ENCODE measurements at places on chromosomes 7 and 10.

GRCh38 chr10:31075434-31075833 lies 43.8 kb upstream of the ZNF438 start:
- no peak for DNase-seq

DNA sequence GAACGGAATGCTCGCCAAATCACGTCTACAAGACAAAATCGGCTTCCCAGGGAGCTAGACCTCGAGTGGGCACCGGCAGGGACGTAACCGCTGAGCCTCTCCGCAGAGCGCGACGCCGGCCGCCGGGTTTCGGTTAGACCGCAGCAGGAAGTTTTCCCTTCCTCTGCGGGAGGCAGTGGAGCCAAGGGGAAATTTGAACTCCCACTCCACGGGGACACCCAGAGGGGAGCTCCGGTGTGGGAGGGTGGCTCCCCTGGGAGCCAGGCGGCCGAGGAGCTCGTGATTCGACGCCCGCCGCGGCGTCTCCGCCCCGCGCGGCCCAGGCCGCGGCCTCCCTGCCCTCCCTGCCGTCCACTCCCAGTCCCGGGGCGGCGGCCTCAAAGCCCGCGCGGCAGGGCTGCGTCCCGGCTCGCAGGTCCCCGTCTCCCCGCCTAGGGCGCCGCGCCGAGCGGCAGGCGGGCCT lies 426 bp downstream of the SYPL1 start:
- DNase-seq, result peak; percentile 60

GRCh38 chr7:155746188-155746587 lies 66.1 kb downstream of the SHH start:
- no peak for DNase-seq

DNA sequence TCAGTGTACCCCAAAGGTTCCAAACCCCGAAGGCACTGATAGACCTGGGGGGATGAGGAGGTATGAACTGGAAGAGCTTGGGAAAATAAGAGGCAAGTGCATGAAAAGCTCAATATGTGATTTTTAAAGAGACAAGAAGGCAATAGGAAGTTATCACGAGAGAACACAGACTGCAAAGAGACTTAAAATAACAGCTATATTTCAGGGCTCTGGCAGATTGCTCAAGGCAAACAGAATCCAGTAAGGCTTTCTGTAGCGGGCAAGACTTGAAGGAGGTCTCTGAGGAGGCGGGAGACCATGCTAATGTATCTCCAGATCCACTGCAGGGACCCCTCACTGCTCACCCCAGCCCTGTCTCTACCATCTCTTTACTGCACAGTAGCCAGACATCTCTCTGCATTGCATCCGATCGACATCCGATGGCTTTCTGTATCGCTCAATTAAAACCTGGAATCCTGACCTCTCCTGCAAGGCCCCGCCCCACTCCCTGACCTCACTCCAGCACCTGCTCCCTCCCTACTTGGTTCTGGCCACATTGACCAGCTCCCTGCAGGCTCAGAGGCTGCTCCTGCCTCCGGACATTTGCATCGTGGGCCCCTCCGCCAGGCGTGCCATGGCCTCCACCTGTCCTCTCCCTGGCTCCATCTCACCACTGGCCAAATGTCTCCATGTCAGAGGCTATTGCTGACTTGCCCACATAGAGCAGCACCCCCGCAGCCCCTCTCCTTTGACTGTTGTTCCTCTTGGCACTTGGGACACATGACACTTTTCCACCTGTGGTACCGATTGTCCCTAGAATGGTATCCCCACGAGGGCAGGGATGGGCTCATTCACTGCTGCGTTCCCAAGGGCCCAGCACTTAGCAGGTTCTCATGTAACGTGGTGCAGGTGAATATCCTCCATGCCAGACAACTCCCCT lies 118.0 kb downstream of the PRKAG2 start:
- no peak for DNase-seq

GRCh38 chr10:60732807-60733516 lies 45.3 kb upstream of the CDK1 start:
- DNase-seq, result no peak

DNA sequence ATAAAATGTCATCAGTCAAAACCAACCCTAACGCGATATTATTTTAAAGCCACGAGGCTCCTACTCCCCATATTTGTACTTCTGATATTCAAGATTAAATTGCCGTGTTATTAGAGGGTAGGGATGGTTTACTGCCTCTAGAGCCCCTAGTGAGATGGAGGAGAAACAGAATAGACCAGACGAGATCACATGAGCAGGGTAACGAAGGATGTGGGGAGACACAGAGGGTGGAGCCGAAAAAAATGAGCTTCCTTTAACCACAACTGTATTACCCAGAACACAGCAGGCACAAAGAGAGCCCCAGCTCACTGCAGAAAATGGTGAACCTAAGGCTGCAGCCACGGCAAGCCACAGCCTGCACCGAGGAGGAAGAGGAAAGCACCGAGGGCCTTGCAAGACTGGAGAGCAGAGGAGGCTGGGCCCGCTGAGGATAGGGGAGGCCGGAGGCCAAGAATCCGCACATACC lies 14.3 kb downstream of the ZC3HAV1 start:
- peak; percentile 77 for DNase-seq

- no peak for DNase-seq
Observed at GRCh38 chr10:117370205-117370604, 5.0 kb downstream of the PDZD8 start.

- no peak for DNase-seq
Observed at GRCh38 chr10:45580371-45581215, 92.0 kb downstream of the ZFAND4 start.

- no peak for DNase-seq
Observed at GRCh38 chr7:104267701-104268368, 60.0 kb upstream of the ORC5 start.

DNA sequence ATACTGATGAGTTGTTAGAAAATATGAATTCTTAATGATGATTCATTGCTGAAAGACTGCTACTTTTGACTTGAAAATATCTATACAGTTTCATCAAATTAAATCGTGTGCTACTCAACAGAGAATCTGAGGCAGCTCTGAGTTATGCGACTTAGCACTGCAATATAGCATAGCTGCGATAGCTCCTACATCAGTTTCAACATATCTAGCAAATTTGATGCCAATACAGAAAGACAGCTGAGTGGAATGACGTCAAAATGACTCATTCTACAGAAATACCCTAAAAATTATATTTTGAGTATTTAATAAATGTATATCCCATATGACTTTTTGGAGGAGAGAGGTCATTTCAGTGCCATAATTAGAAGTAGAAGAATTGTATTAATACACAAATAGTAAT lies 1.1 kb upstream of the TARP start:
- no peak for DNase-seq

DNA sequence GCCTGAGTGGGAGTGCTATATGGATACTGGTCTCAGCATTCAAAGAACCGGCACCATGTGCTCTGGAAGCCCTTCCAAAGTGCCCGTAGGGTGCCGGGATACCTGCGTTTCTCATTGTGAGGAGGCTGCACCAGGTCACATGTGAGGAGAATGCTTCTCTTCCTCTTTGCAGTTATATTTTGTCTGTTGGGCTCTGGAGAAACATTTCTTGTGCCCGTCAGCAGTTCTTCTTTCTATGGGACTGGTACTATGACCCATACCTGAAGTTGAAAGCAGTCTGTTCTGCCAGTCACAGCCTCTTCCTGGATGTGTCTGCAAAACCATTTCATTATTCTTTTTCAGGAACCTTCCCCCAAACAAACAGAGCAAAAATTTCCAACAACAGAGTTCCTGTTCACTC lies 465.0 kb downstream of the SUGCT start:
- DNase-seq, result no peak
